ENCODE measurements at places on chromosomes 13 and 19. TPM values are rescaled to one million over a fixed set of nuclear protein-coding genes. Genes with fewer than 3 reads are reported as not detected.

The ONECUT3 gene
- total RNA-seq: not detected

The LSR gene
- total RNA-seq: 0.68 TPM

The PLPPR3 gene
- not detected for total RNA-seq

The C19orf33 gene
- total RNA-seq: 18.2 TPM

The NLRP11 gene
- not detected for total RNA-seq

The C19orf67 gene
- not detected for total RNA-seq

All from sigmoid colon (tissue), 7 donors.